ENCODE measurements at places on chromosomes 4 and X.

DNA sequence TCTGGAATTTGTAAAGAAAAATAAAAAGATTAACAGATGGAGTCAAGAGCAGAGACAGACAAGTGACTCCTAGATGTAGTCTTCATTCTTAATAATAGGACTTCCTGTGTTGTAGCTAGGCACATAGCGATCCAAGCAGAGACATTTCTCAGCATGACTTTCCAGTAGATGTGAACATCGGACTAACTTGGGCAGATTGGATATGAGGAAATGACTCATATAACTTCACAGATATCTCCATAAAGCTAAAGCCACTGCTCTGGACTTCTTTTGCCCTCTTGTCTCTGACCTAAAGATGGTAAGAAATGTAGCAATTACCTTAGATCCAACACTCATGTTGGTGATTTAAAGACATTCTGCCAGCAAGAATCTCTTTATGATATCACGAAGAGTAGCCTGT, 131.7 kb downstream of the EPHA5 start:
- no peak for DNase-seq

DNA sequence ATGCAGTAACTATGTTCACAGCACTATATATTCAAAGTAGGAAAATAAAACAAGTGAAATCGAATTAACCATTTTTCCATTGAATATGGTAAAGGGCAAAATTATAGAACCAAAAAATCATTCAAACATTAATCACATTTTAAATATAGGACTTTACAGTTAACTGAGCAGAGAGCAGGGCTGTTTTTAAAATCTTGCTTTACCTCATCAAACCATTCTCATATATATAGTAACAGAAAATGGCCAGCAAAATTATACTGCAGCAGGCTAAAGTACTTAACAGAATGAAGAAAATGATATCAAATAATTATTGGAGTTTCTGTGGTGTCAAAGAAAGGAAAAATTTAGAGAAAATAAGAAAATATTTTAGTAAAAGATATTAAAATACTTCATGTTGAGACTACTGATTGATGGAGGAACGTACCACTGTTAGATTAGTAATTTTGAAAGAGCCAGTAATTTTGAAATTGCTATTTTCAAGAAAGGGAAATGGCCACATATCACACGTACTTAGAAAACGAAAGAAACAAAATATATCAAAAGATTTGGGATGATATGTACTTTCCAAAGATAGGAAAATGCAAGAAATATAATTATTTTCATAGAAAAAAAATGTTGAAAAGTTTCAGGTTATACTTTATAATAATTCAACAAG, 813.7 kb downstream of the DMD start:
- no peak for DNase-seq

DNA sequence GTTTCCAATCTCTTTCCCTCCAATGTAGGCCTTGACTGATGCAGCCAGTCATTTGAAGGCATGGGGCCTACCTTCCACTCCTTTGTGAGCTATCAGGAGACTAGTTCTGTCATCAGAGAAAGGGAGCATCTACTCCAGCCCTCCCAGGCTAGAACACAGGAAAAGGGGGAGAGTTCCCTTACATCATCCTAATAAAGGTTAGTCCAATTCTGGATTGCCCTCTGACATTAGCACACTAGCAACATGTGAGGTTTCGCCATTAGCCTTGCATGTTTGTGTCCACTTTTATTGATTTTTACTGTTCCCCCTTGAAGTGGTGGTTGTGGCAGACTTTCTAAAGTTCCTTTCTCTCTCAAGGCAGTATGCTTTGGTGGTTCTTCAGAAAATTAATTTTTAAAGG, 67.3 kb downstream of the ZFX start:
- DNase-seq: no peak

- DNase-seq: no peak
These were observed 623.8 kb upstream of the DIPK2B start for GRCh38 chrX:45824471-45824870.

GRCh38 chr4:187929024-187929423, 66.5 kb upstream of the ZFP42 start:
- no peak for DNase-seq

DNA sequence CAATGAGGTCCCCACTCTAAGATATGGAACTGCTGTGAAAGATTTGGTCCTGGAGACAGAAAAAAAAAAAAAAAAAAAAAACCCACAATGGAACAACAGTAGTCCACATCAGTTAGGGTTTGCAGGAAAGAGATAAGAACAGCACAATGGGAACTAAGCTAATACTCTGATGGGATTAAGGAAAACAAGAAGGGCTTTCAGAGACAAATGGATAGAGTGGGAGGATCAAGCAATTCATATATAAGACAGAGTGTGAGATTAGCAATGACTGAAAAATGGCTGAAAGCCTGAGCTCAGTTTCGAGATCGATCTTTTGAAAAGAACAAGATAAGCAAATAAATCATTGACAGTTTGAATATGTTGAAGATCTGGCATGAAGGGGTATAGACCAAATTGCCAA, 188.4 kb upstream of the TRPC5 start:
- DNase-seq: no peak

DNA sequence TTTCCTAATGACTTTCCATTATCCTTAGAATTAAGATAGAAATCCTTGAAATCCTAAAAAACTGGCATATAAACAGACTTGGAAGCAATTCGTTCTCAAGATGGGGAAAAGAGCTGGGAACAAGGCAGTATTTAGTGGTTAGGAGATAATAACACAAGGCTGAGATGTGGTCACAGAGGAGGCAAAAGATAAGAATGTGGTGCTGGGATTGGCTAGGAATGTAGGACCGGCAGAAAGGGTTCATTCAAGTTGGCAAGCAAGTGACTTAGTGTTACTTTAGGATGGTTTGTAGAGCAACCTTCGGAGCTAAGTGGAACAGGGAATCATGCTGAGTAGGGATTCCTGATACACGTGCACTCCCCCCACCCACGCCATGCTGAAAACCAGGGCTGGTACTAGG, 121.9 kb upstream of the RPS6KA3 start:
- no peak for DNase-seq

DNA sequence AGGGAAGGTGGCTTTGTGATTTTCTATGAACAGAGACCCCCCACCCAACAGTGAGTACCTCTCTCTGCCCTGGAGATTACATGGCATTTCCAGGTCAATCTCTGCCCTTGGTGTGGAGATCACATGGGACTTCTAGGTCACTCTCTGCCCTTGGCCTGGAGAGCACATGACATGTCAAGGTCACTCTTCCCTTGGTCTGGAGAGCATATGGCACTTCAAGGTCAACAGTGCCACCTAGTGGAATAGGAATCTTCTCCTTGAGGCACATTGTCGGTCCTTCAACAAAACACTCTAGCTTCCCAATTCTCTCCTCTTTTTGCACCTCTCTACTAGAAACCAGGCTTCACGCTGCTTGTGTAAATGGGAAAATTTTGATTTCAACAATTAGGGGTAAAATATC, 66.2 kb upstream of the TACR3 start:
- DNase-seq: no peak

DNA sequence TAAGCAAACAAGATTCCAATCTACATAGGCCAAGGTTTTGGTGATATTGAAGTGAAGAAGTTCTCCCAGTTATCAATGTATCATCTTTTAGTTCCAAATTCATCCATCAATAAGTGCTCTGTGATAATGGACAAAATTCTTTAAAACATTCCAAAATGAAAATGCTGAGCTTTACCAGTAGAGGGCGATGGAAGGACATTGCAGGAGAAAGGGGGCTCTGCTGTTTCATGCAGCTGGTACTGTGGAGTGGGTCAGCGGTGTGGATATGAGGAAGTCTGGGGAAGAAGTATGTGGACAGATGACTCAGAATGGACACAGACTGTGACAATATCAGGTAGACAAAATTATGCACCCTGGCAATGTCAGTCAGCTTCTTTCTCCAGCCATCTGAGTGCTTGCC, 46.6 kb upstream of the HS6ST2 start:
- DNase-seq: no peak

DNA sequence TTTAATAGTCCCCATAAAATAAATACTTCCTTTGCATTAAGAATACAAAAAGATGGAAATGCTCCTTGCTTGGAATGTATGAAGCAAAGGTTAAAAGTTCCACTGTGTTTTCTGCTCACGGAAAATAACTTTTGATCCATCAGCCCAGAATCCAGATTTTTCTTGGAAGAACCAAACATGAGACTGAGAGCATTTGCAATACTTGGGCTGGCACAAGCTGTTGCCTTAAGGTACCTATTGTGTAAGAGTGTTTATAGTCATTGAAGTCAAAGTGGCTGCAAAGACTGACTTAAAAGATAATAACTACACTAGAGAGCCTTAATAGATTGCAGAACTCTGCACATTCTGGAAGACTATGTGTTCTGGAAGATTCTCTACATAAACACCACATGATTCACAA, 281.4 kb downstream of the RAB28 start:
- DNase-seq: no peak

- DNase-seq: no peak
These were observed 122.9 kb downstream of the AFAP1 start for GRCh38 chr4:7816771-7817170.

DNA sequence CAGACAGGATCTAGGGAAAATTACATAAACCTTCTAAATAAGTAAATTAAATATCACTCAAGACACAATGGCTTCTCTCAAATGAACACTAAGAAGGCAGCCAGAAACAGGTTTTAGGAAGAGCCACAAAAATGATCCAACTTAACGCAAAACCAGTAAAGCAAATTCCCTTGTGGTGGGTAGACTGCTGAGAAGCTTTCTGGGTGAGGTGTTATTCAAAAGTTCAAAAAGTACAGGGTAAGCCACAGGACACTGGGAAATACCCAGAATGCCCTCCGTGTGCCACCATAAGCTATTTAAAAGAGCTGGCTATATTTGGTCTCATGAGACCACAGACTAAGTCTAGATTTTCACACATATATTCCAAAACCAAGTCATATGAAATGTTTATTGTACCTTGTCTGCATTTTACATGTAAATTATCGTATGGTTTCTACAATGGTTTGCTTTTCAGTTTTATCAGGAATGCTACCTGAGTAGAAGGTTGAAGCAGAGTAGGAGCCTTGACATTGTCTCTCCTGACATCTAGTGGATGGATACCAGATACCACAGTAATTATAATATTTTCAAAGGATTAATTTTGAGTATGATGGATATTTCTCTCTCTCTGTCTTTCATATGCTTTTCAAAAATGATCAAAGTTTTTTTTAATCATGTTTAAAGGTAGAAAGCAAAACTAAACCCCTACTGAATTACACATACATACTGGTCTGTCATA, 109.3 kb upstream of the KLHL13 start:
- no peak for DNase-seq

- no peak for DNase-seq
These were observed 18.1 kb upstream of the CXCL2 start for GRCh38 chr4:74117024-74117534.

DNA sequence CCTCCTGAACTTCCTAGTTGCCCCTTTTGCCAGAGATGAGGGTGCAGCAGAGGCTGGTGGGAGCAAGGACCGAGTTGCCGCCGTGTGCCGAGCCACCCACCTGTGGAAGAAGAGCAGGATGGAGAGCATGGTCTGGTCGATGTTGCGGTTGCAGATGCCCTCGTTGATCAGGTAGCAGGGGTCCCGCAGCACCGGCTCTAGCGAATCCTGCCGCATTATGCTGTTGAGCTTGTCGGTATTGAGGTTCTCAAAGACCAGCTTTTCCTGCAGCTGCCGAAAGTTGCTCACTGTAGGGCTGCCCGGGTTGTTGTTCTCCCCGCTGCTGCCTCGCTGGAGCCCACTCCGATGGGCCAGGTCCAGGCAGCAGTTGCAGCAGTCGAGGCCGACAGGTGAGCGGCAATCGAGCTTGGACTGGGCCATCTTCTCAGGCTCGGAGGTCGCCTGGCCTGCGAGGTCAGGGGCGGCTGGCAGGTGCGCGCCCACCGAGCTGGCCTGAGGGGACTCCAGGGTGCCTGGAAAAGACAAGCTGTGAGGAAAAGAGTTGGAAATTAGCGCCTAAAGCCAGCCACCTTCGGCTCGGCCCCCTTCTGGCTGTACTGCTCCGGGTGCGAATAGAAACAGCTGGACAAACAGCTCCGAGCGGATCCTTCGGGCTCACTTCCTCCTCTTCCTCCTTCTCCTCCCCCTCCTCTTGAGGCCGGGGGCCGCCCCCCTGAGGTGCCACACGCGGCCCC, 420 bp downstream of the TSC22D3 start:
- DNase-seq: no peak

GRCh38 chrX:76076124-76076523, 96.7 kb upstream of the PBDC1 start:
- no peak for DNase-seq

DNA sequence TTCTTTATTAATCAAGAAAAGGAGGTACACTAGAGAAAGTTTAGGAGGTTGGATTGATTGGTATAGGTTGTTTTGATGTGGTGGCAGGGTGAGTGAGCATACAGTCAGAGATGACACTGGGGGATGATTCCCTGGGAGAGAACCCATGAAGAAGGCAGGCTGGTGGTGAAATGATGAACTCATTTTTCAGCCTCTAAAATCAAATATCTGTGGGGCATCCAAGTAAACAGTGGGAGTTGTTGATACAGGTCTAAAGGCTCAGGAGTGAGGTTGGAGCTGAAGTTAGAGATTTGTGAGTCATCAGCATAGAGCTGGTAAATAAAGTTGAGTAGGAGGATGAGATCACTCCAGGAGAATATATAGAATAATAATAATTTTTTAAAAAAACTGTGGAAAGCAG, 10.0 kb upstream of the AP1S2 start:
- DNase-seq: no peak

GRCh38 chr4:152328582-152328981, 207.3 kb downstream of the FBXW7 start:
- DNase-seq: no peak

DNA sequence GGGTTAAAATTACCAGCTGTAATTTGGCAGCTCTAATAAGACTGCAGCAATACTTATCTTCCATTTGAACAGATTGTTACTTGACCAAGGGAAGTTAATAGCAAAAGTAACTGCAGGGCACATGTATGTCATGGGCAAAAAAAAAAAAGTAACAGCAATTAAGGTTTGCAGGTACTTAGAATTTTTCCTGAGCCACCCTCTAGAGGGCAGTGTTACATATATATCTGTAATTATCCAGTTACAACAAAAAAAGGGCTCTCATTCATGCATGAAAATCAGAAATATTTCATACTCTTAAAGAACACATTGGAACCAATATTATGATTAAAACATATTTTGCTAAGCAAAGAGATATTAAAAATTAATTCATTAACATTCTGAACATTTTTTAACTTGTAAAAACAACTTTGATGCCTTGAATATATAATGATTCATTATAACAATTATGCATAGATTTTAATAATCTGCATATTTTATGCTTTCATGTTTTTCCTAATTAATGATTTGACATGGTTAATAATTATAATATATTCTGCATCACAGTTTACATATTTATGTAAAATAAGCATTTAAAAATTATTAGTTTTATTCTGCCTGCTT, 25.1 kb downstream of the XIAP start:
- no peak for DNase-seq

DNA sequence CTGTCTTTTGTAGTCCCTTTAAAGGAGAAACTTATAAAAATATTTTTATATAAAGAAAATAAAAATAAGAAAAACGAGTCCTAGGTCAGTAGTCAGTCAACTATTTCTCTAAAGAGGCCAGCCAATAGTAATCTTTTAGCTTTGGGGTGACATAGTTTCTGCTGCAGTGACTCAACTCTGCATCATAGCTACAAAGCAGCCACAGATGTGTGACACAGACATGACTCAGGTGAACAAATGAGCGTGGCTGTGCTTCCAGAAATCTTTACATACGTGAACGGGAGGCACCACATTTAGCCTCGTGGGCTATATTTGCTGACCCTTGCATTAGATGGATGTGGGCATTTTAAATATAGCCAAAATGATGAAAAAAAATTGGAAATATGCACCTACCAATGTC, 1862.5 kb upstream of the TENM3 start:
- DNase-seq: no peak

- DNase-seq: no peak
These were observed 93.3 kb downstream of the STIM2 start for GRCh38 chr4:26953770-26954423.

GRCh38 chr4:56691425-56691824, 10.3 kb upstream of the HOPX start:
- DNase-seq: no peak
